ENCODE measurements at places on chromosomes 5 and 9. TPM values are rescaled to one million over a fixed set of nuclear protein-coding genes. Genes with fewer than 3 reads are reported as not detected.

FBN2 gene
- 99.7 TPM for total RNA-seq

CSF1R gene
- total RNA-seq, result 16.8 TPM

FBXL7 gene
- total RNA-seq, result 21.2 TPM

KYAT1 gene
- total RNA-seq, result 8.9 TPM

FCN2 gene
- not detected for total RNA-seq

CDC20B gene
- 1.9 TPM for total RNA-seq

PCDHGA9 gene
- 10.9 TPM for total RNA-seq

AHRR gene
- total RNA-seq, result 3.4 TPM

TLX3 gene
- total RNA-seq, result 2.0 TPM

ADAMTSL1 gene
- 35.3 TPM for total RNA-seq

TRIM7 gene
- total RNA-seq, result 1.9 TPM

NFIB gene
- 97.5 TPM for total RNA-seq

CDKN2A gene
- 0.40 TPM for total RNA-seq

FBP1 gene
- total RNA-seq, result 1.0 TPM

MAPK9 gene
- total RNA-seq, result 91.4 TPM

CACNA1B gene
- 6.2 TPM for total RNA-seq

PCDHGB4 gene
- 12.5 TPM for total RNA-seq

AQP7 gene
- total RNA-seq, result 0.89 TPM

CDKN2AIPNL gene
- 48.1 TPM for total RNA-seq

ANKRD33B gene
- 8.1 TPM for total RNA-seq

SOWAHA gene
- 1.2 TPM for total RNA-seq

PCDHB5 gene
- total RNA-seq, result 8.0 TPM

TAF11L10 gene
- total RNA-seq, result not detected

ADAMTSL2 gene
- 3.7 TPM for total RNA-seq

CXCL14 gene
- total RNA-seq, result 13.0 TPM

STPG3 gene
- total RNA-seq, result not detected

DMRT3 gene
- total RNA-seq, result 0.72 TPM

NCBP1 gene
- 36.3 TPM for total RNA-seq

ADGRD2 gene
- 0.50 TPM for total RNA-seq

PALM2AKAP2 gene
- 10.6 TPM for total RNA-seq

SARDH gene
- 6.9 TPM for total RNA-seq

BTNL3 gene
- not detected for total RNA-seq

RRAGA gene
- 48.7 TPM for total RNA-seq
